PC-9 (cell line): ENCODE measurements at places on chromosomes 4 and X. TPM values are rescaled to one million over a fixed set of nuclear protein-coding genes. Genes with fewer than 3 reads are reported as not detected.
A peak's percentile ranks its signal among the peaks of the same experiment; 100 is the strongest.

DNA sequence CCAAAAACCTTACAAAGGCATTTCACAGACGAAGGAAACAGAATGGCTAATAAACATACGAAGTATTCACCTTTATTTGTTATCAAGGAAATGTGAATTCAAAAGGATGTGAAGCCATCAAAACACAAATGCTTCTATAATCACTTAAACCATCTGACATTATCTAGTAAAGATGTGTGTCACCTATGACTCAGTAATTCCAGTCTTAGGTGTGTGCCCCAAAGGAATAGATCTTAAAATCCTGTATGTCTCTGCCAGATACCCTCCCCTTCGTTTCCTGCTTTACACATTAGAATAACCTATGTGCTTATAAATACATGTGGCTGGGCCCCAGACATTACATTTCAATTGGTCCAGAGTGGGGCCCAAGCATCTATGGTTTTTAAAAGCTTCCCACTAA lies 41.8 kb upstream of the CEP135 start:
- H3K36me3 ChIP-seq: no peaks in the 10 kb centered on the region
- H3K4me1 ChIP-seq: peaks cover 15% of the 10 kb centered on the region; the same call in 1 of the 2 replicates
- H3K4me3 ChIP-seq: no peak overlapping the region
- DNase-seq: peak; percentile 75

Gene GLOD5
- total RNA-seq: not detected in 2 replicates

GRCh38 chr4:4417886-4418285 lies 31.0 kb downstream of the NSG1 start:
- H3K27me3 ChIP-seq: no peaks in the 10 kb centered on the region
- no peak overlapping the region for H3K4me3 ChIP-seq
- no peaks in the 10 kb centered on the region for H3K36me3 ChIP-seq
- no peak for DNase-seq

Gene AFP
- 0.92 and 1.7 TPM in 2 replicates for total RNA-seq

DNA sequence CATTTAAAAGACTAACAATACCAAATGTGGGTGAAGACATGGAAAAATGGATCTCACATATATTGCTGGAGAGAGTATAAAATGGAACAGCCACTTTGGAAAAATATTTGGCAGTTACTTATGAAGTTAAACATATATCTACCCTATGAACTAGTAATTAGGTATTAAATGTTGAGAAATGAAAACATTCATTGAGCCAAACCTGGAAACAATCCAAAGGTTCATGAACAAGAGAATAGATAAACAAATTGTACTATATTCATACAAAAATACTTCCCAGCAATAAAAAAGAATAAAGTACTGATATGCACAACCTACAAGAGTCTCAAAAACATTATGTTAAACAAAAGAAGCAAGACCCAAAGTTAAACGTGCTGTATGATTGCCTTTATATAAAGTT lies 4.0 kb upstream of the EGF start:
- H3K27me3 ChIP-seq: no peaks in the 10 kb centered on the region
- no peak overlapping the region for H3K4me3 ChIP-seq
- no peak overlapping the region for H3K27ac ChIP-seq

DNA sequence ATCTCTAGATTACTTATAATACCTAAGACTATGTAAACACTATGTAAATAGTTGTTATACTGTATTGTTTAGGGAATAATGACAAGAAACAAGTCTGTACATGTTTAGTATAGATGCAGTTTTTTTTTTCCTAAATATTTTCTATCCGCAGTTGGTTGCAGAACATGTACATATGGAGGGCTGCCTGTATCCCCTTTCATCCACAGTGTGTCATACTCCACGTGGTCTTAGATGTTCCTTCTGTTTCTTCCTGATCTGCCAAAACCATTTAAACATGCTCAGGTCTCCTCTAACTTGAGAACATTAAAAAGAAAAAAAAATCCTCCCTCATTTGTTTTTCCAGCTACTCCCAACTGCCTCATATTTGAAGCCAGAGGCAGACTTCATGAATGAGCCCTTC lies 14.0 kb downstream of the OCIAD1 start:
- H3K36me3 ChIP-seq: peaks cover 37% of the 10 kb centered on the region
- H3K27ac ChIP-seq: no peak overlapping the region
- H3K4me1 ChIP-seq: no peaks in the 10 kb centered on the region
- no peak for DNase-seq

DNA sequence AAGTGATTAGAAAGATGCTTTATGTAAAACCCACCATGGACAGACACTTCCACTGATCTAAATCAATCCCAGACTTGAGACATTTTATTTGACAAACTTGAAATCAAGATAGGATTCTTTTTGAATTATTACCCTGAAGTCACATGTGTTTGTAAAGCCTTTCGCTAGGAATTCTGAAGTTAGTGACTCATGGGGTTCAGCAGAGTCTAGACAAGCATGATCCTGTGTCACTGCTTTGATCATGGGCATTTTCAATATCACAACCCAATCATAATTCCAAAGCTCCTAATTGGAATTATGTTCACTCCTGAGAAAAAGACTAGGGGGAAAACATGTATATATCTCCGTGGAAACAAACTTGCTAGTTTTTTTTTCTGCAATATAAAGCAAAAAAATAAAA lies 67.5 kb upstream of the BMP3 start:
- H3K4me1 ChIP-seq: no peaks in the 10 kb centered on the region
- no peak for DNase-seq
- H3K4me3 ChIP-seq: no peak overlapping the region
- no peaks in the 10 kb centered on the region for H3K27me3 ChIP-seq

Gene CPZ
- total RNA-seq: 9.1 and 12.1 TPM in 2 replicates

- no peaks in the 10 kb centered on the region; the same call in 1 of the 2 replicates for H3K27me3 ChIP-seq
- DNase-seq: no peak
- H3K4me1 ChIP-seq: peaks cover 34% of the 10 kb centered on the region
- H3K4me3 ChIP-seq: no peak overlapping the region
- H3K27ac ChIP-seq: no peak overlapping the region
These were observed 118.0 kb downstream of the CAMK2D start for GRCh38 chr4:113643505-113643904.
